Adipose tissue (tissue), 3 donors: ENCODE measurements at places on chromosomes 7 and 10. TPM values are rescaled to one million over a fixed set of nuclear protein-coding genes. Genes with fewer than 3 reads are reported as not detected.

The PIK3CG gene
- 0.79 TPM for polyA plus RNA-seq

The GATA3 gene
- polyA plus RNA-seq = 0.36 TPM

The CHPF2 gene
- 10.9 TPM for polyA plus RNA-seq

The INHBA gene
- 0.07 TPM for polyA plus RNA-seq

The IL2RA gene
- polyA plus RNA-seq = 2.4 TPM
